ENCODE measurements at places on chromosomes 12 and 14. TPM values are rescaled to one million over a fixed set of nuclear protein-coding genes. Genes with fewer than 3 reads are reported as not detected.

- H3K4me3 ChIP-seq = no peak overlapping the region
- peaks cover 7% of the 10 kb centered on the region for H3K36me3 ChIP-seq
- DNase-seq = no peak
- H3K27ac ChIP-seq = no peak overlapping the region
These were observed 342.3 kb downstream of the PDZRN4 start for GRCh38 chr12:41530441-41530840.

DNA sequence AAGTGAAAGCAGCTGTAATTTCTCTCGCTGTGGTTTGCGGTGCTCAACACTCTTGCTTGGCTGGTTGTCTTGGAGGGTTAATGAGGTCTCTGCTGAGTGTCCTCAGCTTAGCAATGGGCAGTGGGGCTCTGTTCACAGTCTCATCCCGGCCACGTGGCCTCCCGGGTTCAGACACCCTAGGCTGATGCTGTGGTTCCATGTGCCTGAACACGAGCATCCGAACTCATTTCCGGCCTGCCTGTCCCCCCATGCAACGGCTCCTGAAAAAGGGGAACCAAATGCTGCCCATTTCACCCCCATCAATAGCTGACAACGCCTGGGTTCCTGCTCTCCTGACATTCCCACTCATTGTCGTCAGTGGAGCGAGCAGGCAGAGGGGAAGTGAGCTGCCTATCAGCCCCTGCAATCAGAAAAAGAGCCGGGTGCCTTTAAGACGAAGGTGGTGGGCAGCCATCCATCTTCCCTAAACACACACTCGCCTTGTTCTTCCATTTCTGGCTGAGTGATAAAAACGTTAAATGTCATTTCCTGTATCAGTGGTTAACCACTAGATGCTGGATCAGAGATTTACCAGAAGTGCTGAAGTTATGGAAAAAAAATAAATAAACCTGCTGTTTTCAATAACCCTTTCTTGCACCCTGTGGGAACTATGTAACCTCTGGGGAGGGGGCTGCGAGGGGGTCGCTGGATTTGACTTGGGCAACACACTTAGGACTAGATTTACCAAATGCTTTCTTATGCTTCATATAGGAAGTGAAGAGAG lies 60.3 kb upstream of the BCL2L14 start:
- H3K27me3 ChIP-seq = no peaks in the 10 kb centered on the region
- no peak overlapping the region for H3K4me3 ChIP-seq
- no peak overlapping the region for H3K27ac ChIP-seq
- DNase-seq = no peak
- H3K36me3 ChIP-seq = no peaks in the 10 kb centered on the region

The CCDC184 gene
- total RNA-seq = not detected

The KRT74 gene
- not detected for total RNA-seq

- H3K27me3 ChIP-seq = peaks cover 18% of the 10 kb centered on the region
- H3K27ac ChIP-seq = no peak overlapping the region
- no peak overlapping the region for H3K4me3 ChIP-seq
- no peaks in the 10 kb centered on the region for H3K36me3 ChIP-seq
- no peaks in the 10 kb centered on the region for H3K4me1 ChIP-seq
These were observed 33.9 kb upstream of the PIWIL1 start for GRCh38 chr12:130303781-130304180.

- no peaks in the 10 kb centered on the region for H3K36me3 ChIP-seq
- H3K27ac ChIP-seq = no peak overlapping the region
- no peak overlapping the region for H3K4me3 ChIP-seq
- no peaks in the 10 kb centered on the region for H3K4me1 ChIP-seq
- DNase-seq = no peak
- no peaks in the 10 kb centered on the region for H3K27me3 ChIP-seq
These were observed 124.2 kb upstream of the PLEKHA5 start for GRCh38 chr12:19005257-19005801.

The GTF2H3 gene
- total RNA-seq = 85.0 TPM

DNA sequence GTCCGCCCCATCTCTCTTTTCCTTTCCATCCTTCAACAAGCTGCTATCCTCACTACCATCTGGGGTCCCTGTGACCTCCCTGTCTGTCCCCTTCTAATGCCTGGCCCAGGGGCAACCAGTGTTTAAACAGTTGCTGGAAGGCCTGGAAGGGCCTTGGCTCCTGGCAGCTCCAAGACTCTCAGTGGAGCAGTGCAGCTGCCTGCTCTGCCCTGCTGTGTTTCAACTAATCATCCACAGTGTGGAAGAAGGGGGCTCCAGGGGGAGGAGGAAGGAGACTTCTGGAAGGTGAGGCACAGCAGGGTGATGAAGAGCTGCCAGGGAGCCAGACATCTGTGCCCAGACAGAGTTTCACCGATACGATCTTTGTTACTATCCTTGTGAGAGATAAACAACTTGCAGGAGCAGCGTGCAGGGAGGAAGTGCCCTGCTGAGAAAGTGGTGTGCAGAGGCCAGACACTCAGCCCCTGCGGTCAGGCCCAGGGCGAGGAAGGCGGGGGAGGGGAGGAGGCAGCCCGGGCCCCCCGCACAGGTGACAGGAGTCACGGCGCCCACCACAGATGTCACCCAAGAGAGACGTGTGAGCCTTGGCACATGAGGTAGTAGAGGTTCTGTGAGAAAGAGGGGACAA lies 1061.8 kb downstream of the BCL11B start:
- no peak overlapping the region for H3K27ac ChIP-seq
- H3K27me3 ChIP-seq = no peaks in the 10 kb centered on the region
- DNase-seq = no peak
- H3K4me1 ChIP-seq = no peaks in the 10 kb centered on the region
- no peak overlapping the region for H3K4me3 ChIP-seq

GRCh38 chr14:106218174-106218573 lies 691.8 kb downstream of the TMEM121 start:
- H3K27me3 ChIP-seq = peaks cover 64% of the 10 kb centered on the region

The MMP17 gene
- total RNA-seq = 5.4 TPM

DNA sequence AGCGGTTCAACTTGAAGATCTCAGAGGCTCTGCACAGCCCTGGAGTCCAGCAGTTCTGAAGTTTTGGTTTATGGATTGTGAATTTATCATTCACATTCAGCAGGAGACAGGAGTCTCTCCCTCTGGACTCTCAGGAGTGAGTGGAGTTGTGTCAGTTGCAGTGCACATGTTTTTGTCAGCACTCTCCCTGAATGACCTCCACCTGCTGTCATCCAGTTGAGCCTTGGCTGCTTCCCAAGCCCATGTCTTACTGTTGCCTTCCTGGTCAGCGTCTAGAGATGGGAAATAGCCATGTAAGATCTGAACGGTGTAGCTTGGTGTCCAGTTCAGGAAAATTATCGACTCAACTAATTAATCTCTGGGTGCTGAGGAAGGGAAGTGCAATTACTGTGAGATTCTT lies 133.2 kb downstream of the PRKCH start:
- no peak overlapping the region for H3K4me3 ChIP-seq
- H3K27ac ChIP-seq = no peak overlapping the region
- H3K36me3 ChIP-seq = peaks cover 19% of the 10 kb centered on the region
- DNase-seq = no peak
- no peaks in the 10 kb centered on the region for H3K4me1 ChIP-seq
- no peaks in the 10 kb centered on the region for H3K27me3 ChIP-seq

DNA sequence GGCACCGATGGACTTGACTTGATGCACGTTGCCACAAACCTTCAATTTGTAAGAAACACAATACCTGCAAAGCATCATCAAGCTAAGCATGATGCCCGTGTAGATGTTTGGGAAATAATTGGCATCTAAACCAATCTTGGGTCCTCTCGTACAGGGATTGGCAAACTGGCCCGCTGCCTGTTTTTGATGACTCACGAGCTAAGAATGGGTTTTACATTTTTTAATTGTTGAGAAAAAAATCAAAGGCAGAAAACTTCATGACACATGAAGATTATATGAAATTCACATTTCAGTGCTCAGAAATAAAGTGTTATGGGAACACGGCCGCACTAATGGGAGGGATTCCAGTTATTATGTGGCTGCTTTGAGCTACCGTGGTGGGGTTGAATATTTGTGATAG lies 10.9 kb downstream of the MTA1 start:
- H3K27me3 ChIP-seq = no peaks in the 10 kb centered on the region
- H3K36me3 ChIP-seq = peaks cover 33% of the 10 kb centered on the region
- H3K4me3 ChIP-seq = peak overlapping the region; percentile 21
- peaks cover 14% of the 10 kb centered on the region for H3K4me1 ChIP-seq
- peak overlapping the region; percentile 59 for H3K27ac ChIP-seq

The LYZ gene
- total RNA-seq = not detected

GRCh38 chr12:81798294-81798693 lies 39.1 kb upstream of the PPFIA2 start:
- peaks cover 40% of the 10 kb centered on the region for H3K27me3 ChIP-seq
- no peak for DNase-seq
- H3K36me3 ChIP-seq = no peaks in the 10 kb centered on the region
- no peaks in the 10 kb centered on the region for H3K4me1 ChIP-seq
- no peak overlapping the region for H3K4me3 ChIP-seq

GRCh38 chr14:37870632-37871346 lies 275.4 kb downstream of the TTC6 start:
- no peak for DNase-seq
- no peak overlapping the region for H3K4me3 ChIP-seq
- peaks cover 28% of the 10 kb centered on the region for H3K4me1 ChIP-seq
- H3K36me3 ChIP-seq = no peaks in the 10 kb centered on the region
- no peaks in the 10 kb centered on the region for H3K27me3 ChIP-seq

DNA sequence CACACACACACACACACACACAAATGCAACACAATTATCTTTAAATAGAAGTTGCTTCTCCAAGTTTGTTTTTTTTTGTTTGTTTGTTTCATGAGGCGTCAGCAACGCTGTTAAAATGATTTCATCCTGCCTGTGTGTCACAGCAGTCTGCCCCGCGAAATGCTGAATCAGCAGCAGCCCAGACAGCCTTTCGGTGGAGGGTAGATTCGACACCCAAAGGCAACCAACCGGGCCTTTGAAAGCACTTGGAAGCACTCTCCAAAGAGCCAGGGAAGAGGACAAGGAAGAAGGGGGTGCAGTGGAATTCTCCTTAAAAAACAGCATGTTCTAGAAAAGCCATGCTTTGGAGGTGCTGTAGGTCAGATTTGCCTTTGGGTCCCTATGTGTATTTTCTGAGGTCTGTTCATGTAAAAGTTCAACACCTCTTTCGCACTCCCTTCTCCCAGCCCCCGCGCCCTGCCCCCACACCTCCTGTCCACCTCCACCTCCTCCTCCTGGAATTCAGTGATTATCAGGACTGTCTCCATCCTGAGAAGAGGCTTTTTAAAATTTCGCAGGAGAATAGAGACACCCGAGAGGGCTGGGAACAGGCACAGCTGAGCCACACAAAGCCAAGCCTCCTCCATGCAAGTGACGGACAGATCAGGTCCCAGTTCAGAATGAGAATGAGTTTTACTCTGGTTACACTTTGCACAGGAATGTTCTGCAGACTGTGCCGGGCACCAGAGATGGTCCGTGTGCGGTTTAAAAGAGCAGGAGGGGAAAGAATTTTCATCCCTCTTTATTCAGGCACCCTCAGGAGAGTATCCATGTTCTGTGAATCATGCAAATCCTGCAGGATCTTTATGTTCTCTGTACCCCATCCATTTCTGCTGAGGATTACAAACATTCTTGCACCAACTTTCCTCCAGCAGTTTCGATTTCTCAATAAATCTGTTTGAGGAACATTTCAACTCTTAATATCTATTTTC lies 177.9 kb downstream of the ETV6 start:
- no peaks in the 10 kb centered on the region for H3K27me3 ChIP-seq
- no peak for DNase-seq
- H3K27ac ChIP-seq = no peak overlapping the region
- H3K36me3 ChIP-seq = peaks cover 8% of the 10 kb centered on the region
- H3K4me1 ChIP-seq = peaks cover 4% of the 10 kb centered on the region

GRCh38 chr14:89614009-89614691 lies 197.1 kb upstream of the FOXN3 start:
- peaks cover 1% of the 10 kb centered on the region for H3K4me1 ChIP-seq
- H3K4me3 ChIP-seq = no peak overlapping the region
- H3K27ac ChIP-seq = no peak overlapping the region
- H3K27me3 ChIP-seq = no peaks in the 10 kb centered on the region
- DNase-seq = no peak
- H3K36me3 ChIP-seq = no peaks in the 10 kb centered on the region

The MYF6 gene
- total RNA-seq = not detected

The HIP1R gene
- 44.6 TPM for total RNA-seq

- H3K4me1 ChIP-seq = peaks cover 26% of the 10 kb centered on the region
- H3K27ac ChIP-seq = peak overlapping the region; percentile 65
- peak; percentile 82 for DNase-seq
- H3K27me3 ChIP-seq = no peaks in the 10 kb centered on the region
- no peak overlapping the region for H3K4me3 ChIP-seq
- H3K36me3 ChIP-seq = no peaks in the 10 kb centered on the region
These were observed 200.3 kb downstream of the KTN1 start for GRCh38 chr14:55780156-55780946.

- peaks cover 27% of the 10 kb centered on the region for H3K4me1 ChIP-seq
- H3K27me3 ChIP-seq = no peaks in the 10 kb centered on the region
- H3K4me3 ChIP-seq = no peak overlapping the region
- no peaks in the 10 kb centered on the region for H3K36me3 ChIP-seq
- no peak for DNase-seq
These were observed 152.2 kb upstream of the SLC38A2 start for GRCh38 chr12:46524778-46525177.

GRCh38 chr12:89134213-89134770 lies 218.0 kb downstream of the DUSP6 start:
- no peak for DNase-seq
- H3K27me3 ChIP-seq = no peaks in the 10 kb centered on the region
- no peak overlapping the region for H3K27ac ChIP-seq
- H3K36me3 ChIP-seq = no peaks in the 10 kb centered on the region
- H3K4me3 ChIP-seq = no peak overlapping the region

The TMEM121 gene
- 0.68 TPM for total RNA-seq

DNA sequence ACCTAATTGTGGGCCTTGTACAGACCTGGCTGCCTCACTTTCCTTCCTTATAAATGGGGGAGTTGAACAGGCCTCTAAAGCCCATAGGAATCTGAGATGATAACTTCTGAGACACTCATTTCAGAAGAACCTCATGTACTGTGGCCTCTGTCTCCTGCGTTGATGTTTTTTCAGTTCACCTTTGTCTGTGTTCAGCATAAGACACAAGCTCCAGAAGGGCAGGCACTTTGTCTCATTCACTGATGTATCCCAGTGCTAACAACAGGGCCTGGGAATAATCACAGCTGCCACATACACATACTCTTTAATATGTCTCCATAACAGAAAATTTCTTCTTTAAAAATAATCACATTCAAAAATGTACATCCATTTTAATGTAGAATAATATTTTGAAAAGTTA lies 3.3 kb downstream of the FGD6 start:
- H3K4me1 ChIP-seq = peaks cover 10% of the 10 kb centered on the region
- no peaks in the 10 kb centered on the region for H3K36me3 ChIP-seq
- H3K27me3 ChIP-seq = no peaks in the 10 kb centered on the region
- H3K4me3 ChIP-seq = no peak overlapping the region

The PGAM5 gene
- 69.8 TPM for total RNA-seq

The PRB2 gene
- total RNA-seq = not detected

The RAPGEF3 gene
- total RNA-seq = 3.4 TPM

GRCh38 chr14:72699443-72699842 lies 194.5 kb downstream of the DPF3 start:
- DNase-seq = no peak
- no peaks in the 10 kb centered on the region for H3K27me3 ChIP-seq
- H3K4me1 ChIP-seq = peaks cover 13% of the 10 kb centered on the region
- no peak overlapping the region for H3K4me3 ChIP-seq

The RTL1 gene
- not detected for total RNA-seq
